Dermis microvascular lymphatic vessel endothelial cell (primary cell): ENCODE measurements at places on chromosomes 12 and 14. TPM values are rescaled to one million over a fixed set of nuclear protein-coding genes. Genes with fewer than 3 reads are reported as not detected.

Gene MANSC1
- total RNA-seq, result 5.5 and 9.1 TPM in 2 replicates

Gene STX2
- 20.9 and 22.9 TPM in 2 replicates for total RNA-seq

Gene TESPA1
- total RNA-seq, result not detected in 2 replicates

Gene CSAD
- 2.6 and 5.1 TPM in 2 replicates for total RNA-seq

Gene CBLN3
- 0.13 and 0.39 TPM in 2 replicates for total RNA-seq
